ENCODE measurements at places on chromosomes 11 and 22. TPM values are rescaled to one million over a fixed set of nuclear protein-coding genes. Genes with fewer than 3 reads are reported as not detected.

MPPED1 gene
- not detected for total RNA-seq

CD6 gene
- total RNA-seq, result 0.79 TPM

MYOD1 gene
- total RNA-seq, result not detected

OR10G6 gene
- not detected for total RNA-seq

MIAT gene
- total RNA-seq, result 2.4 TPM

KCNK4 gene
- not detected for total RNA-seq

ZDHHC8 gene
- total RNA-seq, result 16.9 TPM

FGF3 gene
- not detected for total RNA-seq

MCHR1 gene
- not detected for total RNA-seq

ADM2 gene
- 0.26 TPM for total RNA-seq

ZP1 gene
- total RNA-seq, result not detected

CACNA1I gene
- 0.12 TPM for total RNA-seq

CSNK2A3 gene
- 1.4 TPM for total RNA-seq

OR8D4 gene
- not detected for total RNA-seq

DNA sequence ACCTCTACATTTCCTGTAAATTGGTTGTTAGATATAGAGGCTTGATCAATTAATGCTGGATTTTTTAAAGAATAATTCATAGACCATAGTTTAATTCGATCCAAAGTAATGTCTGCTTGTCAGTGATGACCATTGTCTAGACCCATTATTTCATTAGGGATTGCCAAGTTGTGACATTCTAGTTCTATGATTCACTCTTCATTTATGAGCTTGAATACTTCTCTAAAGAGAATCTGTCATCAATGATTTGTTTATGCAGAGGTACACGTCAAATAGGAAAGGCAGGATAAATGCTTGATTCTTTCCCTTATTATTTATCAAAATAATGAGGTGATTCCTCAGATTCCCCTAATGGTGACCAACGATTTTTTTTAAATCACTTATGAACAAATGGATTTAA is 24.0 kb upstream of the ROBO3 start:
- DNase-seq, result no peak

- peak; percentile 92 for DNase-seq
These were observed at the start of gene IRF7 for GRCh38 chr11:615504-616319. Gene IRF7 (minus strand): TSS chr11:615950. CDS start chr11:615364, 586 bp downstream.

- DNase-seq, result no peak
These were observed 129.7 kb downstream of the ST3GAL4 start for GRCh38 chr11:126485021-126485792.

GRCh38 chr22:38941488-38941987 is 15.9 kb upstream of the APOBEC3A start:
- DNase-seq, result no peak

GRCh38 chr22:35308480-35309021 is 8.9 kb downstream of the TOM1 start:
- DNase-seq, result no peak

DNA sequence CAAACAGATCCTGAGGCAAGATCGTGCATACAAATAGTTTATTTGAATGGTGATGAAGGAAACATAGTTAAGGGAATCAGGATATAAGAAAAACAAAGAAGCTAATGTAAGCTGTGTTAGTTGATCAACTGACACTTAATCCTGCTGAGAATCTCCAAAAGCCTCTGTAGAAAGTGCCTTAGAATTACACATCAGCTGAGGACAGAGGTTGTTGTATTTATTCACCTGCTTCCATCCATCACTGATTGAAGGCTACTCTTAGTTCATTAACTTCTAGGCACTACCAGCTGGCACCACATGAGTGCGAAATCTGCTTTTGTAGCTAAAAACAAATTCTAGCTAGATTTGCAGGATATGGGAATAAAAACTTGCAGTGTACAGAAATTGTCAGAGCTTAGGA is 1082.0 kb upstream of the CNTN5 start:
- no peak for DNase-seq

DNA sequence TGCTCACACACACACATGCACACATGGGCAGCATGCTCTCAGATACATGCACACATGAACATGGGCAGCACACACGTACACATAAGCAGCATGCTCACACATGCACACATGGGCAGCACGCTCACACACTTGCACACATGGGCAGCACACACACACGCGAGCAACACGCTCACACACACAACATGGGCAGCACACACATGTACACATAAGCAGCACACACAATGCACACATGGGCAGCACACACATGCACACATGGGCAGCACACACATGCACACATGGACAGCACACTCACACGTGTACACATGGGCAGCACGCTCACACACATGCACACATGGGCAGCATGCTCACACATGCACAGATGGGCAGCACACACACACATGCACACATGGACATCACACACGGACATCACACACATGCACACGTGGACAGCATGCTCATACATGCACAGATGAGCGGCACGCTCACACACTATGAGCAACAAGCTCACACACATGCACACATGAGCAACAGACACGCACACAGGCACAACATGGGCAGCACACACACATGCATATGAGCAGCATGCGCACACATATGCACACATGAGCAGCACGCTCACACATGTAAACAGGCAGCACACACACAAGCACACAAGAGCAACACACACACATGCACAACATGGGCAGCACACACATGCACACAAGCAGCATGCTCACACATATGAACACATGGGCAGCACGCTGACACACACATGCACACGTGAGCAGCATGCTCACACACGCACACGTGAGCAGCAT is 43.0 kb downstream of the RTN4R start:
- DNase-seq, result no peak

DNA sequence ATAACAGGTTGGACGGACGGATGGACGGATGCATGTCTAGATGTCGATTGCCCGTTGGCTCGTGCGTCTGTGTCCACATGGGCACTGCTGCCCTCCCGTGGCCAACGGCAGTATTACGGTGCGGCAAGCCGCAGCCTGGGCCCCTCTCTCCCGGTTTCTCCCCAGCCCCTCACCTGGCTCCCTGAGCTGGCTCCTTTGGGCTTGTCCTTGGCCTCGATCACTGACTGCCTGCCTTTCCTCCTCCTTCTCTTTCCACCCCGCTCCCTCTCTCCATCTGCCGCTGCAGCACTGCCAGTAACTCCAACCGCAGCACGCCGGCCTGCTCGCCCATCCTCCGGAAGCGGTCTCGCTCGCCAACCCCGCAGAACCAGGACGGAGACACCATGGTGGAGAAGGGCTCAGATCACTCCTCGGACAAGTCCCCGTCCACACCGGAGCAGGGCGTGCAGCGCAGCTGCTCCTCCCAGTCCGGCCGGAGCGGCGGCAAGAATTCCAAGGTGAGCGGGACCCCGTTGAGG is 77.3 kb downstream of the SCN3B start:
- DNase-seq, result no peak

DNA sequence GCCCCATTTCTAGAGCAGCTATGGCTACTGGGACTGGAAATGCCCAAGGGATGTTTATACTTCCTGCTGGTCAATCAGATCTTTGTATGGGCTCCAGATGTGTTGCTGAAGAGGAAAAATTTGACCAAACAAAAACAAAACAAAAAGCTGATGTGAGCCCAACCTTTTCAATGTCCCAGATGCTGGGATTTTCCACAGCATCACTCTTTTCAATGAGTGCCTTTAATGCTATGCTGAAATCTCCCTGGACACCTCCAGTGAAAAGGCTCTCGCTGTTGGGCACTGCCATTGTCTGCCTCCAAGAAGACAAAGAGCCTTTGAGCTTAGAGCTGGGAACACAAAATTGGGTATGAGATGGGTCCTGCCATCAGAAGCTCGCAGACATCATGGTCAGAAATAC is 671.9 kb downstream of the NTM start:
- DNase-seq, result no peak

- DNase-seq, result no peak
These were observed 65.0 kb upstream of the SYT9 start for GRCh38 chr11:7186676-7187075.

GRCh38 chr22:45149671-45150070 is 14.1 kb upstream of the NUP50 start:
- DNase-seq, result no peak

- DNase-seq, result no peak
These were observed 513.1 kb downstream of the MIAT start for GRCh38 chr22:27170491-27170890.

DNA sequence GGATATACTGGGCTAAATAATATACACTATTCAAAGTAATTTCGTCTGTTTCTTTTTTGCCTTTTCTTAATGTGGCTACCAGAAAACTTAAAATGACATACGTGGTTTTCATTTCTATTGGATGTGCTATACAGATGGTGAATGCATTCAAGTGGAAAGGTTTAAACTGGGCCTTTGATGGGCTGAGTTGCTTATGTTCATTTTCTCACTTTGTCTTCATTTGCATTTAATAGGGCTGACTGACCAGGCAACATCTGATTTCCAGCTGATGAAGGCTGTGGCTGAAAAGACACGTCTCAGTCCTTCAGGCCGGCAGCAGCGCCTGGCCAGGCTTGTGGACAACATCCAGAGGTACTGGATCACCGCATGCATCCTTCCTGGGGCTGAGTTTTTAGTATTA is 27.9 kb downstream of the PIWIL4 start:
- DNase-seq, result no peak

- no peak for DNase-seq
These were observed 1147.8 kb downstream of the JRKL start for GRCh38 chr11:97537407-97538150.

DNA sequence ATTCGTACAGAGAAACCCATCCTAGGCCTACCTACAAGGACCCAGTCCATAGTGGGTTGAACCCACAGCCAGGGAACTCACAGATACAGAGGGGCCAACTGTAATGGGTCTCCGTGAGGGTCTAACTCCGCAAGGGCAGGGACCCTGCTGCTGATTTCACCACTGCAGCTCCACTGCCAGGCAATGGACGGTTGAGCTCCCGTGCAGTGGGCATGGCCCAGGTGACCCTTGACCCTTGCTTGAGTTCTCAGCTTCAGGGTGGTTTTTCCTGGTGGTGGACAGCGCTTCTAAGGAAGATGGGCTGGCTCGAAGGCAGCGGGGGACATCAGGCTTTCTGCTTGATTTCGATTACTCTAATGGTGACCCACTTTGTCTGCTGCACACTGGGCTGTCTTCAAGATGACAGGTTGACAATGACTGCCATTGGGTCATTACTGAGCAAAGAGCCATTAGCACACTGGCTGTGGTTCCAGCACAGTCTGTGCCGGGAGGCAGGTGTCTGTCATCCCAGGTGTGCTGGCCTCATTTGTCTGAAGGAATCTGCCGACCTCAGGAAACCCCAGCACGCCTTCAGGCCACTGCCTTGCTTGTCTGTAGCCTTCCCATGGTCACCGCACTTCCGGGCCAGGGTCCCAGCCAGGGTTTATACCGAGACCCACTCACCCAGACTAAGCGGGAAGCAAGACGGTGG is 3.7 kb upstream of the GAL start:
- no peak for DNase-seq

DNA sequence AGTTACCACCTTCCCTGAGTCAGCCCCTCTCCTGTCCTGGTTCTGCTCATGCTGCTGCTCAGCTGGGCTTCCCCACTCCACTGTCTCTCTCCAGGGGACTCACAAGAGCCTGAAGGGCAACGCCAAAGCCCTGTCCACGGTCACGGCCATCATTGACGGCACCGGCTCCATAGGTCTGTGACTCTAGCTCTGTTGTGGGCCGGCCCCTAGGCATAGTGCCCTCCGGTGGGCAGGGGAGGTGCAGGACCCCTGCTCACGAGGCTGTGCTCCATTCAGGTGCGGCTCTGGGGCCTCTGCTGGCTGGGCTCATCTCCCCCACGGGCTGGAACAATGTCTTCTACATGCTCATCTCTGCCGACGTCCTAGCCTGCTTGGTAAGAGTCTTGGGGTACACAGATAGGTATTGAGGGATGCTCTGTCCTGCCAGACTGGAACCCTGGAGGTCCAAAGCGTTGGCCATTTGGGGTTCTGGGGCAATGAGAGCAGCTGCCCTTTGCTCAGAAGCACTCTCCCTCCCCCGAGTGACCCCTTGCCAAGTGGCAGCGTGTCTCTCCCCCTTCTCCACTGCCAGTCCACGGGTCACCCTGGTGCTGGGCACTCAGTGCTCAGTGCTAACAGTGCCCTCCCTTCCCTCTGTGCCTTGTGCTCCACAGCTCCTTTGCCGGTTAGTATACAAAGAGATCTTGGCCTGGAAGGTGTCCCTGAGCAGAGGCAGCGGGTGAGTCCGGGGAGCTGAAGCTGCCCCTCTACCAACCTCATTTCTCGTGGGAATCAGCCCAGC is 22.4 kb downstream of the SLC37A2 start:
- no peak for DNase-seq

- DNase-seq, result no peak
These were observed 69.2 kb upstream of the RRM1 start for GRCh38 chr11:4025248-4025966.

GRCh38 chr11:110818032-110818687 is 105.9 kb upstream of the ARHGAP20 start:
- DNase-seq, result no peak

- no peak for DNase-seq
These were observed 63.6 kb upstream of the TIMP3 start for GRCh38 chr22:32737811-32738497.

GRCh38 chr22:30650508-30651116 is 15.0 kb downstream of the SLC35E4 start:
- no peak for DNase-seq

- no peak for DNase-seq
These were observed 74.4 kb downstream of the SLC36A4 start for GRCh38 chr11:93123351-93123898.

- no peak for DNase-seq
These were observed 43.2 kb upstream of the VPREB1 start for GRCh38 chr22:22201185-22201929.

- DNase-seq, result no peak
These were observed 7.7 kb upstream of the NCR3LG1 start for GRCh38 chr11:17343907-17344306.

DNA sequence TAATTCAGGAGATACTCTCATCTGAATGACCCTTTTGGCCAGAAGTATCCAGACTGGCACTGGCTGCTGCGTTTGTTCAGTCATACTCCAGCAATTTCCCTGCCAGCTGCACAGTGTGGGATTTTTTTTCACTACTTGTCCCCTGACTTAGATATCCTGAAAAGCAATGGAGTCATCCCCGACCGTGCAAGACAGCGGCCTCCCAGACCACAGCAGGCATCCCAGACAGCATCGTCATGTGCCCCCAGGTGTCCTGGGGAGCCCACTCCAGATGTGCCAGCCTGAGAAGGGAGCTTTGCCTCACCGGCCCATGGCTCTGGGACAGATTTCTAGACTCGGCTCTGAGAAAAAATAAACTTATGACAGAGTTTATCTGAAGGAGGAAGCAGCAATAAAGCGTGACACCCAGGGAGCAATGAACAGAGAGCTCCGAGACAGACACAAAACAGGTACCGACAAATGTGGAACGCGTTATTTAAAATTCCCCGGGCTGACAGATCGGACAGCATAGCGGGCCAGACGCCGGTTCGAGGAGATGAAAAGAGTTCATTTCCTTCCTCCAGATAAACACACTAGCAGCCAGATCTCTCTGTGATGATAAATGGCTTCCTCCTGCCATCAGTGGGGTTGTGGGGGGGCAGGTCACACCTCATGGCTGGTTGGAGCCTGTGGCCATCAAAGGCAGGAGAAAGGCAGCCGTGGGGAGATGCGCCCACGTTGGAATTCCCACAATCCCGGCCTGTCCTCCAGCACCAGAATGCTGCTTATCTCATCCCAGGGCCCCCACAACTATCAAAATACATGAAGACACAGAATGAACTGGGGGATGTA is 106.4 kb upstream of the FGF3 start:
- DNase-seq, result no peak
